GM03348 (cell line): ENCODE measurements at places on chromosomes 4 and X.
A peak's percentile ranks its signal among the peaks of the same experiment; 100 is the strongest.

- DNase-seq = no peak
Measured at GRCh38 chr4:77047037-77047436, 28.8 kb downstream of the CCNI start.

DNA sequence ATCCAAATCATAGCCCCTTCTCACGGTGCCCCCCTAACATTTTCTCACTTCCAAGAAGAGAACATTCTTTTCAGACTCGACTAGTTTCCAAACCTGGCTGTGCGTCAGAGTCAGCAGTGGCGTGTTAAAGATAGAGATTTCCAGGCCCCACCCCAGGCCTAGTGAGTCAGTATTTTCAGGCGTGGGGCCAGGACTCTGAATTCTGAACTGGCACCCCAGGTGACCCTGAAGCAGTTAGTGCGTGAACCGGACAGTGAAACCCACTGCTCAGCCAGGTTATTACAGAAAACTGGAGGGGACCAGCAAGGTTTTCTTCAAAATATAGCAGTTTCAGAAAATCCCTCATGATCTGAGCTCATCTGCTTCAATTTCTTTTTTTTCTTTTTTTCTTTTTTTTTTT, 35.0 kb upstream of the BCOR start:
- peak; percentile 77 for DNase-seq

GRCh38 chr4:76377481-76377901, 43.5 kb downstream of the CCDC158 start:
- DNase-seq = no peak

DNA sequence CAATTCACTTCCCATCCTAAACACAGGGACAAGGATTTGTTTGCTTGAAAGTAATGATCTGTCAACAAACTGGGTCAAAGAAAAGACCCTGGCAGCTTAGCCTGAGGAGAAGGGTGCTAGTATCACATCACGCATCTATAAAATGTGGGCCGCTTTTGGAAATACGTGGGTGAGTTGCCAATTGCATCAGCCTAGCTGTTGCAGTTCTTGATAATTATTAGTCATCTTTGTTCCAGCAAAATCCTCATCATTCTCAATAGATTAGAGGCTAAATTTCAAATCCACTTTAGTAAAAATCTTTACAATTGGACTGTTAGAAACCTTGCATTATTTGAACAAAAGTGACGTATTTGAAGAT, 33.6 kb upstream of the TAPT1 start:
- DNase-seq = peak; percentile 22

GRCh38 chr4:55791666-55792065, 27.9 kb upstream of the EXOC1L start:
- DNase-seq = no peak

DNA sequence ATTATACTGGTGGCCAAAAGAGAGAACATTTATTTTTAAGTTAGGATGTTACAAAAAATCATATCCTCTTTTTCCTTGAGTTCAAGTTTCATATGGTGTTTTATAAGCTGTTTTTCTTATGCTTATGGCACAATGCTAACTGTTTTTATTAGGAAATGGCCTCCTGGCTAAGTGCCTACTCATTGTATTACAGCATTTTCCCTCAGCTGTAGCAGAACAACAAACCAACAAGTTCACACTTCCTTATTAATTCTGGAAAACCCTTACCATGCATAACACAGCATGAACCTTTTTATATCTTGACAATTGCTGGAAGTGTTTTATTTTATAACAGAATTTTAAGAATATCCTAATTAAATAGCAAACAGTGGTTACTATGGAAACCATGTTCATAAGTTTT, 165.8 kb downstream of the GASK1B start:
- DNase-seq = no peak

GRCh38 chr4:102247041-102247440, 98.2 kb downstream of the SLC39A8 start:
- DNase-seq = no peak

DNA sequence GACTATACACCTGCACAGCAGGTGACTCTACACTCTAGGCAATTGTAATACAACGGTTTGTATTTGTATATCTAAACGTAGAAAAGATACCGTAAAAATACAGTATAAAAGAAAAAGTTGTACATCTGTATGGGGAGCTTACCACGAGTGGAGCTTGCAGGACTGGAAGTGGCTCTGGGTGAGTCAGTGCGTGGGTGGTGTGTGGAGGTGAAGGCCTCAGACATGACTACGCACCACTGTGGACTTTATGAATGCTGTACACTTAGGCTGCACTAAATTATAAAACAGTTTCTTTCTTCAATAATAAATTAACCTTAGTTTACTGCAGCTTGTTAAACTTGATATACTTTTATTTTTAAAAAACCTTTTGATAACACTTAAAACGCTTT, 85.0 kb upstream of the FAT1 start:
- DNase-seq = peak; percentile 62

DNA sequence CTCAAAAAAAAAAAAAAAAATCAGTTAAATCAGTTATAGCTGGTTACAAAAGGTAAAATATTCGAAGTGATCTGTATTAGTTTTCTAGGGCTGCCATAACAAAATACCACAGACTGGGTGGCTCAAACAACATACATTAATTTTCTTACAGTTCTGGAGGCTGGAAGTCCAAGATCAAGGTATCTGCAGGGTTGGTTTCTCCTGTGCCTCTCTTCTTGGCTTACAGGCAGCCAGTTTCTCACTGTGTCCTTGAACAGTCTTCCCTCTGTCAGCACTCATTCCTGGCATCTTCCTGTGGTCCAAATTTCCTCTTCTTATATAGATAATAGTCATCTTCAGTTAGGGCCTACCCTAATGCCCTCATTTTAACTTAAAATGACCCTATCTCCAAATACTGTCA, 239.9 kb downstream of the MGST2 start:
- DNase-seq = no peak

GRCh38 chr4:128459547-128459946, 171.9 kb upstream of the PGRMC2 start:
- no peak for DNase-seq

GRCh38 chr4:71201817-71202576, 136.8 kb upstream of the SLC4A4 start:
- no peak for DNase-seq

DNA sequence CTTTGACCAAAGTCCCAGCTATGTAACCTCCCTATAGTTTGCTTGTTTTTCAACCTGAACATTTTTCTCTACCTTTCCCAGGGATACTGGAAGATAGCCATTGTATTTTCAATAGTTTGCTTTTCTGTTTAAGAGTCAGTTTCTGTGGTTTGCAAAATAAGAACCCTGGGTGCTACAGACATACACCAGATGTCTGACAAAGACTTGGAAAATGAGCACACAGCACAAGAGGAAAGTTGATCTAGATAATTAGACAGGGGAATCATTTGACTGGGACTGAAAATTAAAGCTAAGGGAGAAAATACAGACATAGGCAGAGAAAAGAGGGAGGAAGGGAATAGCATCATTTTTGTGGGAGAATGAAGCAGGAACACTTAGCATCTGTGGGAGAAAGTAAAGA, 218.3 kb upstream of the CNKSR2 start:
- no peak for DNase-seq

GRCh38 chr4:109007976-109008375, 245.1 kb upstream of the ETNPPL start:
- DNase-seq = no peak

DNA sequence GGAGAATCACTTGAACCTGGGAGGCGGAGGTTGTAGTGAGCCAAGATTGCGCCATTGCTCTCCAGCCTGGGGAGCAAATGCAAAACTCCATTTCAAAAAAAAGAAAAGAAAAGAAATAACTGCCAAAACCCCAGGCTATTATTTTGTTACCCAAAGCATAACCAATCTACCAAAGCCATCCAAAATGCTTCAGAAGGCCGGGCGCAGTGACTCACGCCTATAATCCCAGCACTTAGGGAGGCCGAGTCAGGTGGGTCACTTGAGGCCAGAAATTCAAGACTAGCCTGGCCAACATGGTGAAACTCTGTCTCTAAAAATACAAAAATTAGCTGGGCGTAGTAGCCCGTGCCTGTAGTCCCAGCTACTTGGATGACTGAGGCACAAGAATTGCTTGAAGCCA, 49.8 kb downstream of the SMIM31 start:
- no peak for DNase-seq

DNA sequence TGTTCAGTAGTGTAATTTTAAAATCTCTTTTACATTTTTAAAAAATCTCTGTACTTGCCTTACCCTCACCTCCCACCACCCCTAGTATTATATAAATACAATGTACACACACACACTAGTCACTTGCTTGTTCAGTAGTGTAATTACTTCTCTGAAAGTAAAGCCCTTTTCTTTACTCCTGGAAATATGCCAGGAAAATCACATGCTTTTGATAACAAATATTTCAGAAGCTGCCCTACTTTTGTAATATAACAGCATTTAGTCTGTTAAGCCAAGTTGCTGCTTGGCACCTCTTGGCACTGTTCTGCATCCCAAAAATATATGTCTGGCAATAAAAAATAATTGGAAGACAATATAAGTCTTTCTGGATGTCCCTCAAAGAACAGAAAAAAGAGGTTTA, 172.8 kb upstream of the APOOL start:
- no peak for DNase-seq

DNA sequence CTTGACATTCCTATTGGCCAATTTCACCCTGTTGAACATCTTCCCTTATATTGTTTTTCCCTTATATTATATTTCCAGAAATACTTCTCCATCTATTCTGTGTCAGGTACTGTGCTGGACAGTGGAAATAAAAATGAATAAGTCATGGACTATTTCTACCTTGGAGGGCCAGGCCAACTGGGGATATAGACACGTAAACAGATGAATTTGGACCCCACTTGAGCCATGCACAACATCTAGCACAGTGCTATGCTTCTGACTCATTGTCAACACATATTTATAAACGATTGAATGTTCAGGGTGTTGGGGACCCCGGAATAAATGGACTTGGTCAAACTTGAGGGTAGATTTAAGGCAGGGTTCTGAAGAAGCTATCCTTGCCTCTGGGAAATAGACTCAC, 111.1 kb downstream of the ANK2 start:
- DNase-seq = no peak

DNA sequence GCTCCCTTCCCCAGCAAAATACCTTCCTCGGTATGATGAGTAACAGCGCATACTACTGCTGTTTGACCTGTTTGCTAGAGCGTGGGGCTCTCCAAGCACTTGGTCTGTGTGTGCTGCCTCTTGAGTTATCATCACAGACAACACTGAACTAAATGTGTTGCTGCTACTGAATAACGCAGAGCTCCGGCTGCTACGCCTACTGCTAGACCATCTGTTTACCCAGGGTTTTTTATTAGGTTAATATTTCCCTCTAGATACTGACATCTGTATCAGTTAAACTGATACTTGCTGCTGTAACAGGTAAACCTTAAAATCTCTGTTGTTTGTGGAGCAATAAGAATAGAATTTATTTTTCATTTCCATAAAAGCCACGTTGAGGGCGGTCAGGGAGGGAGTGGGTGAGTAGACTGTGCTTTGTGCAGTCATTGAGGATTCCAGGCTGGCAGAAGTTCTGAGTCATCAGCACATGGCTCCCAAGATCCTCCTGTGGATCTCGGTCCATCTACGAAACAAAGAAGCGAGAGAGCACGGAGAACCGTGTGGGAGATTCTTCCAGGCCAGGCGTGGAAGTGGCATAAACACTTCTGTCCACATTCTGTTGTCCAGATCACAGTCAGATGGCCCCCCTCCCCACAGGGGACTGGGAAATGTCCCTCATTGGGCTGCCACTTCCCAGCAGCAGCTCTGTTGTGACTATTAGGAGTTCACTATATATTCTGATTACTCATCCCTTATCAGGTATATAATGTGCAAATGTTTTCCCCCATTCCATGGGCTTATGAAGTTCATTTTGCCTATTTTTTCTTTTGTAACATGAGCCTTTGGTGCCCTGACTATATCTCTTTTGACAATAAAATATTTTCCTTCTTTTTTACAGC, 14.1 kb downstream of the GRK4 start:
- DNase-seq = peak; percentile 28

DNA sequence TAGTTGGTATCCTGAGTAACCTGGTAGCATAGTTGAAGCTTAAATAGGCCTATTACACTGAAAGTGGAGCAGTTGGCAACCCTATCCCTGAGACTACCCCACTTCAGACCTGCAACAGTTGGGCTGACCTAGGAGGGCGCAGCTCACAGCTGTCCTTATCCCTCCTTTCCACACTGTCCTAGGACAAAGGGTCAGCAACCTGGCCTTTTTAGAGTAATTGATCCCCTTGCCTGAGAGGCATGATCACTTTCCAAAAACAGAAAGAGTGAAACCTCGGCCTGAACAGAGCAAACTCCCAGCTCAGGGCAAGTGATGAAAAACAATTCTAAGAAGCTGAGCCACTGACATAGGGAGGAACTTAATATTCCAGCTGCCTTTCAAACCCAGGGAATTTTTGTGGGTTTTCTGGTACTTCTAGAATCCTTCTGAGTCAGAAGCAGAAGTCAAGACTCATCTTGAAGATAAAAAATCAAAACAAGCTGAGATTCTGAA, 94.9 kb upstream of the MYOZ2 start:
- DNase-seq = peak; percentile 72

- no peak for DNase-seq
Measured at GRCh38 chrX:32514986-32515385, 696.4 kb downstream of the DMD start.

GRCh38 chr4:98319021-98319420, 57.8 kb downstream of the RAP1GDS1 start:
- DNase-seq = no peak

DNA sequence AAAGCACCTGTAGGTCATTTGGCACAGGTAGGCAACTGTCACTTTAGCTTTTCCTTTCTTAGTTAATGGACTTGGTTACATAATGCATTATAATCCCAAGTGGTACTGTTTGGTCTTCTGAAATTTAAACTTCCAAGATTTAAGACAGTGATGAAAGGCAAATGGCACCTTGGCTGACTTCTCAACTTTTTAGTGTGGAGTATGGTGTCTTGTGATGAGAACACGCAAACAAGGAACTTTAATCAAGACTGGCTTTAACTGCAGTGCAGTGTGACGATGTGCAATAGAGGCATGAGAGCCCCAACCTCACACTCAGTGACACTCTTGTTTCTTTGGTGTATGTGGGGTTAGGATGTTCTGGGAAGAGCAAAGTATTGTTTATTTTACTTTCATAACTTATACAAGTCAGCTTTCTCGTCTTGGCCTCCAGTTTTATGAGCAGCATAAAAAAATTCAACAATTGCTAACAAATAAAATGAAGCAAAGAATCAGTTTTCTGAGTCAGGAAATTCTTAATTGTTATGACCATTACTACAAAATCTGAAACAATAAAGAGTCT, 171.9 kb downstream of the MAD2L1 start:
- no peak for DNase-seq
